ENCODE measurements at places on chromosomes 11 and 22.

GRCh38 chr11:2088284-2088683 lies 50.9 kb downstream of the IGF2 start:
- no peak for DNase-seq

DNA sequence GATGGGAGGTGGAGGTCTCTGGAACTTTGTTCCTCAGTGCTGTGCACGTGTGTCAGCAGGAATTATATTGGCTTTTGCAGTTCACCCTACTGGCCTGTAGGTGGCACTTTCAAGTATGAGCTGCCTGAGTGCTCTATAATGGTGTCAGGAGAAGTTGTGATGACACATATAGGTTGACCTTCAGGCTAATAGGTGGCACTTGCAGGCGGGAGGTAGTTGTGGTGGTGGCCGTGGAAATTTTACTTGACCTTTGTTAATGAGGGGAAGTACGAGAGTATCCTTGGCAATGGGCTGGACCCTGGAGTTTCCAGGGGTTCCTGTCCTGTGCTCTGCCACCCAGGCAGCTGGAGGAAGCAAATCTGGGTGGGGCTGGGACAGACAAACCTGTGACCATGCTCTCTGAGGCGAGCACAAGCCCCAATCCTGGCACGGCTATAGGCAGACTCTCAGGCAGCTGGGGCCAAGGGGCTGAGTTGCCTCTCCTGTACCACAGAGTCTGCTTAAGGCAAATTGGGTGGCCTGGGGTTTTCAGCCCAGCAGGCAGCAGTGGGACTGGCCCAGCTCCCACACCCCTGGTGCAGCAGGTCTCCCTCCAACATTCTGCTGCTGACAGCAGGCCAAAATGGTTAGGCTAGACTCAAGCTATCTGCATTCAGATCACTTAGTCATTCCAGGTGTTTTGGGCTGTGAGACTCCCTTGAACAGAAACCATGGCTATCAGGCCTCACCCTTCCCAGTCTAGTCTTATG lies 147.5 kb upstream of the CTSC start:
- no peak for DNase-seq

GRCh38 chr11:114149689-114150407 lies 90.3 kb downstream of the ZBTB16 start:
- DNase-seq, result no peak

- DNase-seq, result no peak
These were observed at the start of gene PLAAT5 for GRCh38 chr11:63490551-63491239. TSS of gene PLAAT5 (minus strand) at chr11:63491167. CDS start at chr11:63491034, 133 bp downstream.

DNA sequence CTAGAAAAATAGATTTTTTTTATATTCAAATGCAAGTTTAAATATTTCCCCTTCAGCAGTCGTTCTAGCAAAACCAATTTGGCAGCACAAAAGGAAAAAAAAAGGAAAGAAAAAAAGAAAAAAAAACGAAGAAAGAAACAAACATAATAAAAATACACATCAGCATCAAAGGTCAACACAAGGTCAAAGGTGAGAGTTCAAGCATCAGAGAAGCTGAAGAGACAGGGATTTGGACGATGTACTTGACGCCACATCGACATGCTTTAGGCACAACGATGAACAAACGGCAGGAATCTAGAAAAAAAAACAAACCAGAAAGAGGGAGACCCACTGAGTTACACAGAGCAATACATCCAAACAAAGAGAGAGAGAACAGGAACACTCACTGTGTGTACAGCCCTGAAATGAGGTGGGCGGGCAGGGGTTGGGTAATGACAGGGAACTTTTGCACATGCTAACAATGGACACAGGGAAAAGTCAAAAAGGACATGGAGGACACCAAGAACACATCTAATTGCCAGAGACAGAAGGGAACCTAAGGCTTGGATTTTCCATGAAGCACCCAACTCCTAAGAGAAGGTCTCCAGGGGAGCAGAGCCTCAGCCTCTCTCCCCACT lies 19.8 kb upstream of the RAPSN start:
- no peak for DNase-seq

DNA sequence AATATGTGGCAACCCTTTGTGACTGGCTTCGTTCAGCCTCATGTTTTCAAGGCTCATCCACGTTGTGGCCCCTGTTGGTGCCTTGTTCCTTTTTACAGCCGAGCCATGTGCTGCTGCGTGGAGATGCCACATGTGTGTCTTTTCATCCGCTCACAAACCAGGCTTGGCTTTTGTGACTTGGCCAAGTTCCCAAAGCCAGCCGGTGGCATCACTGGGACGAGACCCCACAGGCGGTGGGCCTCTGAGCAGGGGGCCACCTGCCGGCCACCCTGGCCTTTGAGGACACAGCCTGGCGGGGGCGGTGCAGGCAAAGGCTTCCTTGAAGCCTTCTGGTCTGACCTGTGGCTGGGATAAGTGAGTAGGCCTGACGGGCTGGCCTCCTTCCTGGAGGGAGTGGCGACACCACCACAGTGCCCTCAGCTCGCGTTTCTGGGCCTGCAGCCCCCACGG lies 10.5 kb downstream of the GRK2 start:
- no peak for DNase-seq

- DNase-seq, result no peak
These were observed 10.3 kb downstream of the PARVG start for GRCh38 chr22:44191036-44191454.

GRCh38 chr22:39432361-39432811 lies 24.4 kb upstream of the MGAT3 start:
- DNase-seq, result no peak

DNA sequence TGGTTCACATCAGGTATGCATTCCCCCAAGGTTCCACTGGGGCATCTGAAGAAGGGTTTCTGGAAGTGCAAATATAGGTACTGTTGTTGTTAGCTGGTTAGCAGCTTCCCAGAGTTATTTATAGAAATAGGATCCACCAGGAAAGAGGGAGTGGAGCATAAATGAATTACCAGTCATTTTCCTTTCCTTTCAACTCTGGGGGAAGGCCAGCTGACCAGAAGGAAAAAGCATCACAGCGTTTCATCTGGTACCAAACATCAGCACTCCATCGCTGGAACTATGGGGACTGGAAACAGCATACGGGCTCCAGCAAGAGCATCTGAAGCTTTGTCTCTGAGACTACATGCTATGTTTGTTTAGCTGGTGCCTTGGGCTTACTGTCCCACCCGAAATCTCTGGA lies 378.2 kb upstream of the NARS2 start:
- no peak for DNase-seq

DNA sequence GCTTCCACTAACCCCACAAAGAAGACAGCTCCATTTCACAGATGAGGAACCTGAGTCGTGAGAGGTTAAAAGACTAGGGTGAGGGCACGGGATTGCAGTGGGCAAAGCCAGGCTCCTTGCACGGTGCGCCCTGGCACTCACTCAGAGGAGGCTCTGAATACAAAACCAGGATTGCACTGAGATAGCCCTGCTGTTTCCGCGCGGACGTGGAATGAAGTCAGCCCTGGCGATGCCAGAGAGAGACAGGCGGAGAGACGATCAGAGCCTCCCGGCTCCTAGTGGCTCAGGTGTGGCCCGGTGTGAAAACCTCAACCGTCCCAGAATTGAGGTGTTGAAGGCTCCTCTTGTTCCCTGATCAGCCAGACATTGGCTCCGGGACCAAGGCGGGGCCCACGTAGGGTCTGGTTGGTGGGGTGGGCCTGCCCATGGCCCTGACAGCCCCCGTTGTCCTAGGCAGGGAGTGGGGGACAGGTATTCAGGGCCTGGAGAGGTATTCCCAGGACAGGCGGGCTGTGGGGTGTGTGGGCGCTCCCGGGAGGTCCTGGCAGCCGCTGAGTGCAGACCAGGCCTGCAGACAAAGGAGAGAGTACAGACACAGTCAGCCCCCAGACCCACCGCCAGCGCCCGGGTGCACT lies 43.1 kb upstream of the LINC01488 start:
- no peak for DNase-seq

DNA sequence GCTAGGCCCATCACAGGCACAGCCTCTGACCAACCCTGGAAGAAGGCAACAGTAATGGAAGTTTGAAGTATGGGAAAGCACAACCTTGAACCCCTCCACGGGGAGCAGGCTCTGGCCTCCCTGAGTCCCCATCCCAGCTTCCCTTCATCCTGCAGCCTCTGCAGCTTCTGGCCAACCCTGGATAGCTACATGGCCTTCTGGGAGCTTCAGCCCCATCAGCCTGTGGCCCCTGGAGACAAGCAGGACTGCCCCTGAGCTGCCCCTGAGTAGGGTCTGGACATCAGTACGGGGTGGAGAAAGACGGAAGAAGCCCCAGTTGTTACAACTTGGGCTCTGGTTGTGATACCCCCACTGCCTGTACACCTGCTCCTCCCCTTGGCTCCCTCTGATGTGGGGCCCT lies 113.8 kb upstream of the CD82 start:
- no peak for DNase-seq

- no peak for DNase-seq
These were observed 1115.6 kb upstream of the CNTN5 start for GRCh38 chr11:97905101-97905500.

DNA sequence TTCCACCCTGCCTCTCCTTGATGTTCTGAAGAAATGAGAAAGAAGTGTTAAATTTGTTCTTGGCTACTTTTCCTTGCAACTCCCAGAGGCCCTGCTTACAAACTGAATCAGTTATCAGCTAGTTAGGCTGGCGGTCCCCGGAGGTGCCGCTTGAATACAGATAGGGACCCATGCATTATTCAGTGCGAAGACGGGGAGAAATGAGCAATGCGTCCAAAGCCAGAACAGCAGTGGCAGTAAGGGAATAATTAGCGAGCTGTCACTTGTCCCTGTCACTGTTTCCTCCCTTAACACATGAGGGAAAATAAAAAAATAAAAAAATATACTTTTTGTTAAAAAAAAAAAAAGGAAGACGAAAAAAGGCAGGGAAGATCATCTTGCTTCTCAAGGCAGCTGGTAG lies 528.1 kb downstream of the MN1 start:
- no peak for DNase-seq

GRCh38 chr22:37043828-37044538 lies 7.6 kb upstream of the KCTD17 start:
- DNase-seq, result no peak

DNA sequence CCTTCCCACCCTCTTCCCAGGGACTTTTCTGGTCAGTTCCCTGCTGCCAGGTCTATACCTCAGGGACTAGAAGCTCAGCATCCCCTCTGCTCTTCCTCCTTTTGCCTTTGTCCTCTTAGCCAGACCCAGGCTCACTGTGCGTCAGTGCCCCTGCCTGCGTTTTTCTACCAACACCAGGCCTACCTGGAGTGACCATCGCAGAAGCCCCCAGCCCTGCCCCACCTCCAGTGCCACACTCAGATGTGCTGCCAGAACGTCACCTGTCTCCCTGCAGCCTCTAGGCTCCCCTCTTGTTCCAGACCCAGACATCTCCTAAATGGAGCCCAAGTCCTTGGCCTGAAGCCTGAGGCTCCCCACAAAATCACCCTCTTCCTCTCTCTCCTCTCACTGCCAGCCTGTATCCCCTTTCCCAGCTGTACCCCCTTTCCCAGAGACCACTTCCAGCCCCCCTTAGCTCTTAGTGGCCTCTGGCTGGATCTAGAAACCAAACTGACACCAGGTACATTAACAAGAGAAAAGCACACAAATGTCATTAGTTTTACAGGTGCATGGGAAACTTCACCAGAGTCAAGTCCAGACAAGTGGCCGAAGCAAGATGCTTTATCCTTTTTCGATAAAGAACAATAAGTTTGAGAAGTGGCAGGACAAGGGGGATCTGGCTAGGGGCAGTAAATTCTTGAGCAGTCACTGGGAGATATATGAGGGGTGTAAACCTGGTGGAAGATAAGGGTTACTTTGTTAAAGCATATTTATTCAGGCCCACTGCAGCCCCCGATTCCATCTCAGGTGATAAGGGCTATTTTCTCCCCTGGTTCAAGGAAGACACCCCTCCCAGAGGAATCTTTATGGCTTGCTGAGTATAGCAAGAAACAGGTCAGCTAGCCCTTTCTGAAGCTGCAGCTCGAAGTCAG lies 61.5 kb downstream of the BCR start:
- DNase-seq, result no peak

DNA sequence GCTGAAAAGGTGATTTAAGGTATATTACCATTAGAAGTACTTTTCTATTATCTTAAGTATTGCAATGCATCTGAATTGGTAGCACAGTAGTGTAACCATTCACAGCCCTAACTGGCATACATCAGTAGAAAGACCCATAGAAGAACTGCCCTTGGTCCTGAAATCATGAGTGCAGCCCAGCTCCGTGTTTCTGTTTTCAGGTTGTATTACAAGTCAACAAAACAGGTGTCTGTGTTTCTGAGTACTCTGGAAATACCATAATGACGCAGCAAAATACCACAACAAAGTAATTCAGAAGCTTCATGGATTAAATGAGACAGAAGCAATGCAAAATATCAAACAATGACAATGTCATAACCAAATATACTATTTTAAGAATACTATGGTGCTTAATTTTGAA lies 226.3 kb downstream of the OPCML start:
- DNase-seq, result no peak

DNA sequence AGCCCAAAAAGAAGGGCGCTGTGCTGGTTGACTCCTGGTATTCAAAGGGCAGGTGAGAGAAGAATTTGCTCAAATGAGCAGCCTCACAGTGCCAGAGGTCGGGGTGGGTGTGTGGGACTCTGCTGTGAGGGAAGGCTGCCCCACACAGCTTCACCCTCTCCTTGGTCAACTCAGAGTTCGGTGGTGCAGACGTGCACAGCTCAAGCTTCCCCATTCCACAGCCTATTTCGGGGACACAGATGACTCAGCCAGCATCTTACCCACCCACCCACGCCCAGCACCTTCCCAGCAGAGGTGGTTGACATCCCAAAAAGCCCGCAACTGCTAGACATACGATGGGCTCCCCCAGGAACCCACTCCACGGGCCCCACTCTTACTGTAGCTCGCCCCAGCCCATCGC lies 46.5 kb upstream of the CCND1 start:
- no peak for DNase-seq

DNA sequence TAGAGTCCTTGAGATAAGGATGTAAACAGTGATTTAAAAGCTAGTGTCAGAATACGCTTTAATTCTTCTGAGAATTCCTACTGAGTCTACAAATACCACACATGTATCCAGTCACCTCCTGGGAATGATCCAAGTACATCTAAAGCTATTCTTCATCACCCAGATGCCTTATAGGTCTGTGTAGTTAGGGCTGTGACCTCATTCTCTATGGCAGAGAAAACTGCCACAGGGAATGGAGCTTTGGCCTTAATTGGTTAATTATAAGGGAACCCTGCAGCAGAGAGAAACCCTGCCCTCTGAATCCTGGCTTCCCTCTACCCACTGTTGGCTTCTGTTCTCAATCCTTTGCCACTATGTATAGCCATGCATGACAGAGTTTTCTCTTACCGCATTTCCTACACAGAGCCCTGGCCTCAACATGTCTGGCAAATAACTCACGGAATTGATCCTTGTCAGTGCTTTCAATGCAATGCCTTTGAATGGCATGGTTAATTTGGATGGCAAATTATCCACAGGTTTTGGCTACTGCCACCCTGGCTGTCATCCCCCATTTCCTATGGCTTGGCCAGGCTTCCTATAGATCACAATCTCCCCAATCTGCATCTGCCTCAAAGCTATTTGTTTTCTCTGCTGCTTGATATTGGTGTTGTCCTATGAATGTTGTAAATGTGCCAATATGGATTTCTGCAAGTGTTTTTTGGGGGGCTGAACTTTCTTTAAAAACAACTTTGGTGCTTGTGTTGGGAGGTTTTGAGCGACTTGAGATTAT lies 2.9 kb downstream of the DIXDC1 start:
- DNase-seq, result no peak

- no peak for DNase-seq
These were observed 19.1 kb upstream of the XBP1 start for GRCh38 chr22:28819253-28820096.

- no peak for DNase-seq
These were observed at the start of gene MAP4K2 for GRCh38 chr11:64803158-64803845. TSS of gene MAP4K2 (minus strand) at chr11:64803214. CDS start at chr11:64803149, 65 bp downstream.

- DNase-seq, result no peak
These were observed 1104.4 kb upstream of the CCDC90B start for GRCh38 chr11:84390441-84391078.
